Central memory CD8-positive, alpha-beta T cell (primary cell): ENCODE measurements at places on chromosomes 6 and 20.

GRCh38 chr6:8432614-8433013 lies 2.7 kb downstream of the SLC35B3 start:
- H3K27me3 ChIP-seq, result no peaks in the 10 kb centered on the region
- peaks cover 23% of the 10 kb centered on the region for H3K36me3 ChIP-seq
- no peak for DNase-seq

DNA sequence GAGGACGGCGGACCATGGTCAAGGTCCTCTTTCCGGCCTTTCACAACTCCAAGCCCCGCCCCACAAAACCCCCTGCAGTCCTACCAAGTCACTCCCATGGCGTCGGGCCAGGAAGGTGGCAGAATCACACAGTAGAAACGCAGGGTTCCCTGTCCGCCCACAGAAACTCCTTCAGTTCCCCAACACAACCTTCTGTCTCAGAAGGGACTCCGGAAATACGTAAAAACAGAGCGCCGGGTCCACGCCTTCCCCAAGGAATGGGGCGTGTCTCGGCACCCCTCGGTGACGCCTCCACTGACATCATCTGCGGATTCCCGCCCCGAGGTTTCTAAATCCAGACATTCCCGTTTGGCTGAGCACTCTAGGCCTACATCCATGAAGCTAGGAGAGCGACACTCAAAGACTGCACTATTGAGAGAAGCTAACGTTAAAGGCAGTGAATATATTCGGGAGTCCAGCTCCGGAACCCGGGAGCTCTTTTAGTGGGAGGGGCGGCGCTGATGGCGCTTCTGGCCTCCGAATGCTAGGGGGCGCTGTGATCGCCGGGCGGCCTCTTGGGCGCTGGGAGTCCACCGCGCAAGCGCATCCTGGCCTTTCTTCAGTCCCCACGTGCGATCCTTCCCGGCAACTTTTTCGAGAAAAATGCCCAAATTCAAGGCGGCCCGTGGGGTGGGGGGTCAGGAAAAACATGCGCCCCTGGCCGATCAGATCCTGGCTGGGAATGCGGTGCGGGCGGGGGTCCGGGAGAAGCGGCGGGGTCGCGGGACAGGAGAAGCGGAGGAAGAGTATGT lies at the start of the genes BYSL and MED20:
BYSL (plus strand) TSS at position 579 of the 791 bp plus-strand sequence; CDS start at position 643, 64 bp downstream.
MED20 (minus strand) TSS at position 219 of the 791 bp plus-strand sequence; CDS start at position 98, 121 bp downstream.
- H3K4me1 ChIP-seq, result peaks cover 57% of the 10 kb centered on the region
- DNase-seq, result peak; percentile 92
- peaks cover 34% of the 10 kb centered on the region for H3K36me3 ChIP-seq
- H3K27ac ChIP-seq, result peak within 1 kb of the TSS; percentile 98
- H3K4me3 ChIP-seq, result peak within 1 kb of the TSS; percentile 99
- H3K27me3 ChIP-seq, result no peaks in the 10 kb centered on the region

GRCh38 chr20:13094976-13095375 lies 86.2 kb downstream of the SPTLC3 start:
- no peak overlapping the region for H3K4me3 ChIP-seq
- H3K27ac ChIP-seq, result no peak overlapping the region
- no peak for DNase-seq
- no peaks in the 10 kb centered on the region for H3K36me3 ChIP-seq

DNA sequence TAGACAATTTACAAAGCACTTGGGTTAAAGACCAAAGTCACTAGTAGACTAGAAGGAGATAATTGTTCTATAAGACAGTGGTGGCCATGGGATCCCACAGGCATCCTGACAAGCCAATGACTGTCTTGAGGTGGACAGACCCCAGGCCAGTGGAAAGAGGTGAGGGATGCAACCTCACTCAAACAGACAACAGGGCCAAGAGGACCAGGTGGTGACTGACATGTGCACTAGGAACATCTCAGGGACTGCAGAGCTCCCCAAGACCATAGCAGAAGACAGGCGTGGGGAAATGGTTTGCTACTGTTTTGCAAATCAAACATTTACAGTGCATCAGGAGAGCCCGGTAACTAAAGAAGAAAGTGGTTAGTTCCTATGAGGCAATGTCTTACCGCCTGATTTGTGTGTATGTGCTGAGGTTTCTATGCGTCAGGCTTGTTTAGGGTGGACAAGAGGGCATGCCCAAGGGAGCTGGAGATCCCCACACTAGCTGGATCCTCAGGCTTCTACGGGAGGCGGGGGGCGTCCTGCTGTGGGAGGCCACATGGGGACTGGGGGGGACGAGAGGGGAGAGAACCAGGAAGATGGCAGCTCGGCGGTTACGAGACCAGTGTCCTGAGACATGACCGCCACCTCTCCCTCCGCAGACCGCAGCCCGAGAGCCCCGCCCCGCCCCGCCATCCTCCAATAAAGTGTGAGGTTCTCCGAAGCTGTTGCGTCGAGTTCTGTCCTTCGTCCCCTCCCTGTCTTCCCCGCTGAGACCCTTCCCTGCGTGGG lies 623 bp upstream of the MRPS26 start:
- peaks cover 15% of the 10 kb centered on the region for H3K4me1 ChIP-seq
- H3K36me3 ChIP-seq, result peaks cover 27% of the 10 kb centered on the region
- DNase-seq, result peak; percentile 33
- H3K27ac ChIP-seq, result peak overlapping the region; percentile 42

GRCh38 chr6:32369660-32370059 lies 2.0 kb downstream of the TSBP1 start:
- H3K4me3 ChIP-seq, result no peak overlapping the region
- H3K4me1 ChIP-seq, result no peaks in the 10 kb centered on the region
- no peaks in the 10 kb centered on the region for H3K36me3 ChIP-seq
- no peak overlapping the region for H3K27ac ChIP-seq
- peaks cover 61% of the 10 kb centered on the region for H3K27me3 ChIP-seq
- DNase-seq, result no peak

- no peak overlapping the region for H3K27ac ChIP-seq
- peaks cover 5% of the 10 kb centered on the region for H3K4me1 ChIP-seq
- H3K36me3 ChIP-seq, result peaks cover 3% of the 10 kb centered on the region
- peaks cover 8% of the 10 kb centered on the region for H3K27me3 ChIP-seq
Observed at GRCh38 chr20:17565169-17565845, 4.6 kb upstream of the DSTN start.

DNA sequence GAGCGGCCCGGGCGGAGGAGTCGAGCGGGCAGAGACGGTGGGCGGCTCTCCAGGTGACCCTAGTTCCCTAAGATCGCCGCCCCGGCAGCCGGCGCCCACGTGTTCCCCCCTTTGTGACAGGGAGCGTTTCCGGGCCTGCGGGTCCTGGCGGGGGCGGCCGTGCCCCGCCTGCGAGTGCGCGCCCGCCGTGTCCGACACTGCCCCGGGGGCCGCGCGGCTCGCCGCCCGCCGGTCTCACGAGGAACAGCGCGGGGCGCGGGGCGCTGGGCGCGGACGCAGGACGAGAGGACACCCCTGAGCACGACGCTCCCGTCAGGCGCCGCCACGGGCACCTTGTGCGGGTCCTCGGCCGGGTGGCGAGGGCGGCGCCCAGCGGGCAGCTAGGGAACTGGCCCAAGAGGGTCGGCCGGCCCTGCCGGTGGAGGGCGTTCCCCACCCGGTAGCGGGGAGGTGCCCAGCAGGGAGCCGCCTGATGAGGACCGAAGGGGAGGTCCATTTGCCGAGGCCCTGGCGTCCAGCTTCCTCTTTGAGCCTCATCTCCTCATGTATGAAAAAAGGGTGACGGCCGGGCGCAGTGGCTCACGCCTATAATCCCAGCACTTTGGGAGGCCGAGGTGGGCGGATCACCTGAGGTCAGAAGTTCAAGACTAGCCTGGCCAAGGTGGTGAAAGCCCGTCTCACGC lies at the start of gene VARS1:
VARS1 (minus strand) TSS at position 137 of the 683 bp plus-strand sequence. CDS start 535 bp downstream, outside the sequence.
- H3K4me3 ChIP-seq, result peak within 1 kb of the TSS; percentile 98
- H3K36me3 ChIP-seq, result peaks cover 9% of the 10 kb centered on the region
- H3K4me1 ChIP-seq, result peaks cover 38% of the 10 kb centered on the region
- H3K27ac ChIP-seq, result peak within 1 kb of the TSS; percentile 98

DNA sequence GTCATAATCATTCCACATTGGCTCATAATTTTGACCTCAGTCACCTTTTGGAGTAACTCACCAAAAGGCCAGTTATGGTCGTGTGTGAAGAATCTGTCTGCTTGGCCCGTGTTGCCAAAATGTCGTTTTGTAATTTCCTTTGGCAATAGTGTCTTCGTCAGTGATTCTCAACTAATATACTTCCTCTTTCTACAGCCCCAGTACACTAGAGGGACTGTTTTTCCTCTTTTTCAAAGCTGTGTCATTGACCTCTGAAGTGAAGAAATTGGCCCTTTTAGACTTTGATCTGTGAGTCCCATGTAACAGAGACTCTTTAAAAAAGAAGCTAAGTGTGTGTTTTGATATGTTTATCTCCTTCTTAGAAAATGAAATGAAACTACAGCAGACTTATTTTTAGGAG lies 5.2 kb downstream of the FOXO3 start:
- peak overlapping the region; percentile 67 for H3K27ac ChIP-seq
- H3K4me3 ChIP-seq, result peak overlapping the region; percentile 17
- no peak for DNase-seq
- no peaks in the 10 kb centered on the region for H3K27me3 ChIP-seq
- H3K36me3 ChIP-seq, result peaks cover 35% of the 10 kb centered on the region
- peaks cover 72% of the 10 kb centered on the region for H3K4me1 ChIP-seq

GRCh38 chr6:157283900-157284737 lies 39.2 kb downstream of the TMEM242 start:
- H3K4me3 ChIP-seq, result no peak overlapping the region
- no peaks in the 10 kb centered on the region for H3K4me1 ChIP-seq
- no peaks in the 10 kb centered on the region for H3K27me3 ChIP-seq
- H3K27ac ChIP-seq, result no peak overlapping the region

GRCh38 chr6:154625721-154626120 lies 107.5 kb upstream of the SCAF8 start:
- no peaks in the 10 kb centered on the region for H3K36me3 ChIP-seq
- no peaks in the 10 kb centered on the region for H3K4me1 ChIP-seq
- no peak overlapping the region for H3K4me3 ChIP-seq
- peaks cover 19% of the 10 kb centered on the region for H3K27me3 ChIP-seq
- no peak overlapping the region for H3K27ac ChIP-seq

GRCh38 chr20:51014797-51015722 lies 7.8 kb downstream of the KCNG1 start:
- no peaks in the 10 kb centered on the region for H3K36me3 ChIP-seq
- DNase-seq, result no peak
- H3K4me3 ChIP-seq, result no peak overlapping the region
- peaks cover 67% of the 10 kb centered on the region for H3K27me3 ChIP-seq
- no peaks in the 10 kb centered on the region for H3K4me1 ChIP-seq

GRCh38 chr6:157531169-157531985 lies 150.4 kb downstream of the ZDHHC14 start:
- DNase-seq, result no peak
- H3K4me1 ChIP-seq, result peaks cover 40% of the 10 kb centered on the region
- no peak overlapping the region for H3K4me3 ChIP-seq

DNA sequence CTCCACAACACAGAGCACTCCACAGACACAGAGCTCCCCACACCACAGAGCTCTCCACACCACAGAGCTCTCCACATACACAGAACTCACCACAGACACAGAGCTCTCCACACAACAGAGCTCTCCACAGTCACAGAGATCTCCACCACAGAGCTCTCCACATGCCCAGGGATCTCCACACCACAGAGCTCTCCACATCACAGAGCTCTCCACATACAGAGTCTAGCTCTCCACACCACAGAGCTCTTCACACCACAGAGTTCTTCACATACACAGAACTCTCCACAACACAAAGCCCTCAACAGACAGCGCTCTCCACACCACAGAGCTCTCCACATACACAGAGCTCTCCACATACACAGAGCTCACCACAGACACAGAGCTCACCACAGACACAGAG lies 55.3 kb downstream of the ERMARD start:
- peak; percentile 52 for DNase-seq
- H3K27me3 ChIP-seq, result no peaks in the 10 kb centered on the region
- peaks cover 19% of the 10 kb centered on the region for H3K36me3 ChIP-seq
- peaks cover 52% of the 10 kb centered on the region for H3K4me1 ChIP-seq

GRCh38 chr6:43886717-43887339 lies 116.8 kb downstream of the VEGFA start:
- H3K27ac ChIP-seq, result no peak overlapping the region
- H3K36me3 ChIP-seq, result no peaks in the 10 kb centered on the region
- no peaks in the 10 kb centered on the region for H3K4me1 ChIP-seq
- H3K4me3 ChIP-seq, result no peak overlapping the region

GRCh38 chr6:20800653-20801052 lies 266.4 kb downstream of the CDKAL1 start:
- no peak overlapping the region for H3K4me3 ChIP-seq
- peaks cover 5% of the 10 kb centered on the region for H3K36me3 ChIP-seq
- no peak for DNase-seq
- H3K27me3 ChIP-seq, result no peaks in the 10 kb centered on the region
- no peak overlapping the region for H3K27ac ChIP-seq

GRCh38 chr6:33198159-33198852 lies 2.2 kb downstream of the RXRB start:
- H3K27me3 ChIP-seq, result no peaks in the 10 kb centered on the region
- peak overlapping the region; percentile 99 for H3K27ac ChIP-seq
- no peak for DNase-seq
- H3K36me3 ChIP-seq, result peaks cover 43% of the 10 kb centered on the region

- H3K4me1 ChIP-seq, result peaks cover 19% of the 10 kb centered on the region
- H3K4me3 ChIP-seq, result peak overlapping the region; percentile 57
- H3K36me3 ChIP-seq, result peaks cover 3% of the 10 kb centered on the region
- H3K27ac ChIP-seq, result no peak overlapping the region
- DNase-seq, result no peak
Observed at GRCh38 chr6:169791721-169792131, 40.3 kb downstream of the ERMARD start.
